ENCODE measurements at places on chromosomes 1 and 21.

GRCh38 chr1:177746155-177746554 is 223.7 kb downstream of the SEC16B start:
- no peak for DNase-seq

- no peak for DNase-seq
Measured at GRCh38 chr1:211331011-211331709, 4.5 kb downstream of the TRAF5 start.

GRCh38 chr1:17643861-17644703 is 104.6 kb downstream of the ARHGEF10L start:
- no peak for DNase-seq

GRCh38 chr1:247316590-247317197 is 15.0 kb downstream of the ZNF496 start:
- DNase-seq = no peak

All from stimulated activated CD4-positive, alpha-beta T cell treated with anti-CD3 and anti-CD28 coated beads, Interleukin-1b, Interleukin-23, amount 100 ng/mL, for 24 hours (primary cell).